Spinal cord (tissue), 10 donors: ENCODE measurements at places on chromosomes 1 and 21. TPM values are rescaled to one million over a fixed set of nuclear protein-coding genes. Genes with fewer than 3 reads are reported as not detected.

GRCh38 chr1:231021540-231022031, 18.5 kb downstream of the FAM89A start:
- DNase-seq: no peak

DNA sequence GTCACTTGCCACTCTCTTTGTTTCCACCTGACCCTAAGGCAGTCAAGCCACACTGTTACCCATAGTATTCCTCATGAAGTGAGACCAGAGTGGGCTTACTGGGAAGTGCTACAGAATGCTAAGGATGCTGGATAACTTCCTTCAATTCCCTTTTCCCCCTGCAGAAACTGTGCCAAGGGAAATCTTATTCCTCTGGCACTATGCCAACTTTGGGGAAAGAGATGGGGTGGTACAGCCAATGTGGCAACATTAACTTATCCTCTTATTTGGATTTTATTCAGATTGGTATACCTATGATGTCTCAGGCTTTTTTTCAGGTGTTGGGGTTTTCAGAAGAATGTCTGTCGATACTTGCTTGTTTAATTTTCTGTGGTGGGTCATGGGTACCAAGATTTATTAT, 599.4 kb upstream of the PBX1 start:
- no peak for DNase-seq

- DNase-seq: no peak
Measured at GRCh38 chr21:34198231-34199120, 125.1 kb downstream of the MRPS6 start.

The OR2L5 gene
- total RNA-seq: 0.89 TPM

The AADACL3 gene
- total RNA-seq: not detected

GRCh38 chr1:183235503-183235902, 49.4 kb downstream of the LAMC2 start:
- DNase-seq: no peak

GRCh38 chr1:166638137-166638536, 201.1 kb upstream of the POGK start:
- DNase-seq: no peak

The PTCH2 gene
- total RNA-seq: 2.0 TPM

GRCh38 chr1:6348511-6349191, 44.9 kb downstream of the ACOT7 start:
- DNase-seq: no peak

The LRRC39 gene
- total RNA-seq: 7.3 TPM

The MYCL gene
- total RNA-seq: 6.4 TPM
